ENCODE measurements at places on chromosomes 1 and 21.

- no peak for DNase-seq
Observed at GRCh38 chr1:45979778-45980176, 152.7 kb downstream of the PIK3R3 start.

GRCh38 chr1:22836850-22837249 lies 126.2 kb downstream of the EPHB2 start:
- no peak for DNase-seq

DNA sequence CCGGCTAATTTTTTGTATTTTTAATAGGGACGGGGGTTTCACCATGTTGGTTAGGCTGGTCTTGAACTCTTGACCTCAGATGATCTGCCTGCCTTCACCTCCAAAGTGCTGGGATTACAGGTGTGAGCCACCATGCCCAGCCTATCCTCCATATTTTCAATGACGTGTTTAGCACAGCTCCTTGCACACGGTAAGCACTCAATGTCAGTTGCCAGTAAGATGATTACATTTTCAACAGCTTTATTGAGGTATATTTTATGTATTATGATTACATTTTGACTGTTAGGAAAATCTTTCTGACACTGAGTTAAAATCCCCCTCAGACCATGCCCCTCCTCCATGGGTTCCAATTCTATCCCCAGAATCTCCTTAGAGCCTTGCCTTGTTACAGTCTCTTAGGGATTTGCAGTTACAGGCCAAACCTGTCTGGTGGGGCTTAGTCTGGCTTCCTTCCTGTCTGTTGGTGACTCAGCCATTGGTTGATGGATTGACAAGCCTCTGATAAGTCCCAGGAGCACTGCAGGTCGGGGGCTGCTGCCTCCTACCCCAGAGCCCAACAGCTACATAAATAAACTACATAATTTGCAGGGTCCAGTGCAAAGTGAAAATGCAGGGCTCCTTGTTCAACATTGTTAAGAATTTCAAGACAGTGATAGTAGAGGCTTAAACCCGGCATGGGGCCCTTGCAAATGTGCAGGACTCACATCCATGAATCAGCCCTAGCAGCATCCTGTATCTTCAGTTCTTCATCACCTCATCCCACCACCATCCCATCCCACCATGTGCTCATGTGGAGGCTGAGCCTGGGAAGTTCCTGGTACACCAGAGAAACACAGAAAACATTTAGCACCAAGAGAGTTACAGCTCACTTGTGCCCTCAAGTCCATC lies 23.4 kb downstream of the COA7 start:
- DNase-seq, result no peak

GRCh38 chr1:193234530-193234929 lies 48.1 kb upstream of the B3GALT2 start:
- DNase-seq, result no peak

GRCh38 chr1:230858236-230858820 lies 10.0 kb downstream of the C1orf198 start:
- DNase-seq, result no peak

DNA sequence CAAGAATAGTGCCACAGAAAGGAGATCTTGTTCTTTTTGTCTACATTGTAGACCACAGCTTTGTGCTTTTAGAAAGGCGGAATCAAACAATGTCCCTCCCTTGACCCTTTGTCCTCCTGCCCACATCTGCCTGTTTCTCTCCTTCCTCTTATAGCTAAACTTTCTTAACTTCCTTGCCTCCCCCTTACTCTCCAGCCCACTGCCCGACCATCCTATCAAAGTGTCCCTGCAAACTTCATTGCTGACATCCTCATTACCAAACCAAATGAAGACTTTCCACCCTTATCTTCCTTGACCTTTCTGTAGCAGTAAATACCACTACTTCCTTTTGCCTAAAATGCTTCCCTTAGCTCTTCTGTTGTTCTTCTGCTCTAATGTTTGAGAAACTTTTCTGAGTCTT lies 5.0 kb downstream of the SELP start:
- no peak for DNase-seq
